ENCODE measurements at places on chromosomes 7 and 10.

GRCh38 chr7:95609277-95609971 lies 13.1 kb upstream of the PDK4 start:
- no peak for DNase-seq

- no peak for DNase-seq
Observed at GRCh38 chr7:132584796-132585494, 8.7 kb upstream of the PLXNA4 start.

GRCh38 chr10:32004161-32004591 lies 52.0 kb downstream of the KIF5B start:
- no peak for DNase-seq

- DNase-seq = no peak
Observed at GRCh38 chr7:155377838-155378579, 79.9 kb upstream of the EN2 start.

- no peak for DNase-seq
Observed at GRCh38 chr10:104304927-104305326, 33.3 kb downstream of the ITPRIP start.
